ENCODE measurements at places on chromosomes 2 and 18. TPM values are rescaled to one million over a fixed set of nuclear protein-coding genes. Genes with fewer than 3 reads are reported as not detected.

ASB18 gene
- polyA plus RNA-seq: not detected

- peak; percentile 69 for DNase-seq
Measured at GRCh38 chr2:118013221-118013723, 598 bp downstream of the CCDC93 start.

PARD3B gene
- polyA plus RNA-seq: 3.7 TPM

FLACC1 gene
- 0.87 TPM for polyA plus RNA-seq

NRP2 gene
- 2.5 TPM for polyA plus RNA-seq

- peak; percentile 87 for DNase-seq
Measured at GRCh38 chr2:96951125-96951654, 35.2 kb downstream of the FAM178B start.

All from sigmoid colon (tissue), 7 donors.